ENCODE measurements at places on chromosomes 5 and 9.

GRCh38 chr9:79975621-79976256 is 404.0 kb downstream of the TLE4 start:
- no peak for ATAC-seq

DNA sequence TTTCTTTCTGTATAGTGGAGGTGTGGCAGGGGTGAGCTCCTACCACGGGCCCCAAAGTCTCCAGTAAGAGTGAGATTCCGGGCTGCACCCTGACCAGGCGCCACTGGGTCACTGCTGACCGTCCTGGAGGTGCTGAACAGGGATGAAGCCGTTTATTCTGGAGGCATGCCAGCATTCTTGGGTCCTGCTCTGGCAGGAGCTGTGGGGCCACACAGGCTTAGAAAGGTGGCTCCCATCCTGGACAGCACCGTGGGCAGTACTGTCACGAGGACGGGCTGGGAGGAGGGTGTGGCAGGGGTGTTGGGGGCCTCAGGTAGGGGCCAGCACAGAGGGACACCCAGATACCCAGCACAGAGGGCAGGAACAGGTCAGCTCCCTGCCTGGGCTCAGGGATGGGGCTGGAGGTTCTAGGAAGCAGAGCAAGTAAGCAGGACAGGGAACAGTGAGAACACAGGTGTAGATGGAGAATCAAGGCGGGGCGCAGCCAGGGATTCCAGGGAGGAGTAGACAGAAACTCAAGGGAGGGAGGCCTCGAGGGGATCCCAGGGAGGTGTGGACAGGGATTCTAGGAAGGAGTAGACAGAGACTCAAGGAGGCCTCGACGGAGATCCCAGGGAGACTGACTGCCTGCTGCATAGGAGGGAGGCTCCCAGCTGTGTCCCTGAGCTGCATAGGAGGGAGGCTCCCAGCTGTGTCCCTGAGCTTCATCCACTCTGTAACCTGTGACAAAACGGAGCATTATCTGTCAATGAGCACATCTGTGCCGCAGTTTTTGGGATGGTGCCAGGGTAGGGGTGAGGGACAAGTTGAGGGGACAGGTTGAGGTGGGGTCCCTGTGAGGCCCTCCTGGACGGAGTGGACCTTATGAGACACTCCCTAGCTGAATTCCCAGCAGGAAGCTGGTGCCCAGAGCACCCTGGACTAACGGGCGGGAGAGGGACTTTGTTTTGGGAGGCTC is 1.1 kb upstream of the PLEKHG4B start:
- ATAC-seq: peak; percentile 35

GRCh38 chr9:124075761-124076160 is 64.2 kb downstream of the LHX2 start:
- no peak for ATAC-seq

GRCh38 chr5:137273511-137273910 is 225.6 kb downstream of the SPOCK1 start:
- no peak for ATAC-seq

DNA sequence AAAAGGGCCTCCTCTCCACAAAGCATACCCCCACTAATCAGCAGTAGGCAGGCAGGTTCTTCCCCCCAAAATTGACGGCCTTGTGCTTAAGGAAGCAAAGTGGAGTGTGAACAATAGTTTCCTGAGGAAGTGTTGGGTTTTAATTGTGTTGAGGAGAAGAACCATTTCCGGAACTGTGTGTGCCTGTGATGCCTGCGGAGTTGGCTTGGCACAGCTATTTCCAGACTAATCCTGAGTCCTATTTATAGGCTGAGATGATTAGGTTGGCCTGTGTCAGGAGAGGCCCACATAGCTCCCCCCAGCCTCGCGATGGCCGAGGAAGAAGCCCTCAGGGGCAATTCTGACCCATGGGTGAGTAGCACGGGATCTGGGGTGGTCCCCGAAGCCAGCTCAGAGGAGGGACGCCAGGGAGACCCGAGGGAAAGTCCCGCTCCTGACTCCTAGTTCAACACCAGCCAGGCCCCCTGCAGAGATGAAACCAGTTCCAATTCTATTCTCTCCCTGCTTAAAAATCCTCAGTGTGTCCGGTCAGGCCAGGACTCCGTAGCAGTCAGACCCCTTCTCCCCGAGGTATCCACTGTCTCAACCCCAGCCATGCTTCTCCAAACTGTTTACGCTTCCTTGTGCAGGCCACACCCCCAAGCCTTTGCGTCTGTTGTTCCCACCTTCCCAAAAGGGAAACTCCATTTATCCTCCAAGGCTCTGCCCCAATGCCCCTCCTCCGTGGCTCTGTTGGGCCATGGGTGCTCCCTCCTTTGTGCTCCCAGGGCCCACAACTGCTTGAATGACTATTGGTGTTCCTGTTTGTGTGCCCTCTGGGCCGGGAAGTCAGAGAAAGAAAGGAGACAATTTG is 18.1 kb downstream of the GSN start:
- no peak for ATAC-seq

DNA sequence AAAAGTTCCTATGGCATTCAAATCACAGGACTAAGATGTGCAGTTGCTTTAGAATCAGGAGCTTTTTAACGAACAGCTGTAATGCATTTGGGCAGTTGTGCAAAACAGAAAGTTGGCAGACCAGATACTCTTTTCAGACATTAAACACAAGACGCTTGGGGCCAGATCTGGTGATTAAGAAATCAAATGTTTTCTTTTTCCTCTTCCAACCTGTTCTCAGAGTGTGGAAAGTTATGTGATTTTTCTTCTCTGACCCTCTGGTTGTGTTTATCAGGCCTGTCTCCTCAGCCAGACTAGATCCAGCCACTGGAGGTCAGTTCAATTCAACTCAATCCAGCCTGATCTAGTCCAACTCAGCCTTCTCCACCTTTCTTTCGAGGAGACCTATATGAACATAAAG is 298.5 kb upstream of the PCSK5 start:
- ATAC-seq: no peak

DNA sequence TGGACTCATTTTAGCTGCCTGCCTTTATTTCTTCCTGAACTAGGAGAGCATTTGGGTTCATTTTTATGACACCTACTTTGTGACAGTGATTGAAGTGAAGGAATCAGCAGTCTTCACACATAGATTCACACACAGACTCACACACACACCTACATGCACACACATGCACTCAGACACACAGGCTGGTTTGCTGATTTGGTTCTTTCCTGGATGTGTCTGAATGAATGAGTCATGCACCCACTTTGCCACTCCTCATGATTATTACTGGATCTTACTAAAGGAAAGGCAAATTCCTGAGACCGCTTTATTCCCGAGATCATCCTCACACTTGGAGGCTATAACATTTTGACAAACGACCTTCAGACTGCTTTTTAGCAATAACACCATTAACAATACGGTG is 529.5 kb downstream of the AGTPBP1 start:
- ATAC-seq: peak; percentile 93

- ATAC-seq: peak; percentile 78
Observed at GRCh38 chr5:42494414-42494813, 71.2 kb downstream of the GHR start.

DNA sequence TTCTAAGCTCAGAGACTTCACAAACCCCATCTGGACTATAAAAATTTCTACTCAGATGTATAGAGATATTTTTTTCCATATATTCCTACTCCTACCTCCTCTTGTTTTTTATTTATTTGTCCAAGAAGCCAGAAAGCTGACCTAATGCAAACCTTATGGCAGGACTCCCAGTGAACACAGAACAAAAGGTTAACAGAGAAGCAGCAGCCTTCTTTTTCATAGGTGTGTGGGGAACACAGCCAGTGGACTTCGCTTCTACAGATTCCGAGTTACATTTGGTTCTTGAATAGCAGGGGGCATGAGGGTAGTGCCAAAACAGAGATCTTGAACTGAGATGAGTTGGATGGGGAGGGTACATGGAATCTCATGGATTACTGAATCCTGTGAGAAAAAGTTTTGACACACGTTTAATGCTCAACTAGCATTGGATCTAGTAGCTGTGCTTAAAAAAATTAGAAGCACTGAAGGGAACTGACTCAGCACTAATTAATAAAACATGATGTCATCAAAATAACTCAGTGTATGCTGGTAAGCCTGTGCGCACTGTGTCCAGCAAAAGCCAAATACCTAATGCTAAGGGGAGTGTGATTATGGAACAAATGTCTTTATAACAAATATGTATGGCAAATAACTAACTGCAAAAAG is 240.1 kb downstream of the GABRB2 start:
- ATAC-seq: no peak
